ENCODE measurements at places on chromosomes 1 and 21.

GRCh38 chr1:2635361-2636010, 2.7 kb upstream of the MMEL1 start:
- no peak for DNase-seq

DNA sequence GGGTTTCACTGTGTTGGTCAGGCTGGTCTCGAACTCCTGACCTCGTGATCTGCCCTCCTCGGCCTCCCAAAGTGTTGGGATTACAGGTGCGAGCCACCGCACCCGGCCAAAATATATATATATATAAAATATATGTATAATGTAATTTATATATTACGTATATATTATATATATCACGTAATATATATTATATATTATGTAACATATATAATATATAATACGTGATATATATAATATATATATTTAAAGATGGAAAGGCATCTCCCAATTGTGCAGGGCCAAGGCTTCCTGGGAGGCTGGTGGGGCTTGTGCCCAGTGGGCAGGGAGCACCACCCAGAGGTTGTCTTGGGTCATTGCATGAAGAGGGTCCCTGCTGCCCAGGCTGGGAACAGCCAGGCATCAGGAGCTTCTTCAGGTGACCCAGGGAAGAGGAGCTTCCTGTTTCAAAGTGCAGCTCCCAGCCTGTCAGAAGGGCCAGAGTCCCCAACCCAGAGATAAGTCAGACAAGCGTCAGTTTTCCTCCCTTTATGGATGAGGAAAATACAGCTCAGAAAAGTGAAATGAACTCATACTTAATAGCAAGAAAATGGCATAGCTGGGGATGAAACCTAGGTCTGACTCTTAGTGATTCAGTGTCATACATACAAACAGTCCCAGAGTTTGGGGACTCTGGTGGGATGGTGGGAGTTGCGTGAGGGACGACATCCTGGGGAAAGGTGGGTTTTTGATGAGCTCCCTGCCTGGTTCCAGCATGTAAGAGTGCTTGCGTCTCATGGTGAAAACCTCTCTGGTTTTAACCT, 12.0 kb downstream of the UBE2Q1 start:
- peak; percentile 29 for DNase-seq

DNA sequence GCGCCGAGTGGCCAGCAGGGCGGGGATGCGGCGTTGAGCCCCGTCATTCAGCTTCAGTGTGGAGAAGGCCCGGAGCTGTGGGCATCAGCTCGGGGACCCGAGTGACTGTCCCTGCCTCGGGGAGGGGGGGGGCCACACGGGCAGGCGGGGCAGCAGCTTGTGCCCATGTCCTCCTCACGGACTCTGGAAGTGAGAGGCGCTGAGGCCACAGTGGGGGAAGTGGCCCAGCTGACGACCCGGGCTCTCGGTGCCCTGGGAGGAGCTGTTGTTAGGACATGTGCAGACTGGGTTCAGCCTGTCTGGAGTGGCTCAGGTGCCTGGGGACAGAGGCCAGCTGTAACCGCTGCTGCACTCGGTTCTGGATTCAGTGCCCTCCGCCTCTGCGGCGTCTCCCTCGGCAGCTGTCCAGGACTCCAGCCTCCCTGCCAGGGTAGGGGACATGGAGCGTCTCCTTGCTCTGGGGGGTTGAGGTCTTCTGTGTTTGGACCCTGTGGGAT, 71.1 kb downstream of the SKI start:
- peak; percentile 41 for DNase-seq

GRCh38 chr1:153938996-153939395, 7.5 kb downstream of the DENND4B start:
- no peak for DNase-seq

DNA sequence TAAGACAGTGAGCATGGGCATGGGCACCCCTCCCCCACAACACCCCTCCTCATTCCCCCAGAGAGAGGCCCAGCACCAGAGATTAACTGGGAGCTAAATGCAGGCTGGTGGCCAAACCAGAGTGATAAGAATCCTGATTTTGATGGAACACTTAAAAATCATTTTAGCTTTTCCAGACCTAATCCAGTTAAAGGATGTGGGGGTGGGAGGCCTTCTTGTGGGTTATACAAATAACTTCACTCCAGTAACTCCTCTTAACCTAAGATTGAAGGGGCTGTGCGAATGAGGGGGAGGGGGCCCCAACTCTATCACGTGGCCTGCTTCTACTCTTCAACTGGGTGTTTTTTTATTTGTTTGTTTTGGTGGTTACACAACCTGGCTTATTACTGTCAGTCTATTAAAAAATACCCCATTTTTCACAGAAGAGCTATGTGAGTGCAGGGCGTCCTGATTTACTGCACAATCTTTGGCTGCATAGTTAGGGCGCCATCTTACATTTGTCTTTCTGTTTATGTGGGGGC, 398.1 kb upstream of the LYPLAL1 start:
- no peak for DNase-seq

DNA sequence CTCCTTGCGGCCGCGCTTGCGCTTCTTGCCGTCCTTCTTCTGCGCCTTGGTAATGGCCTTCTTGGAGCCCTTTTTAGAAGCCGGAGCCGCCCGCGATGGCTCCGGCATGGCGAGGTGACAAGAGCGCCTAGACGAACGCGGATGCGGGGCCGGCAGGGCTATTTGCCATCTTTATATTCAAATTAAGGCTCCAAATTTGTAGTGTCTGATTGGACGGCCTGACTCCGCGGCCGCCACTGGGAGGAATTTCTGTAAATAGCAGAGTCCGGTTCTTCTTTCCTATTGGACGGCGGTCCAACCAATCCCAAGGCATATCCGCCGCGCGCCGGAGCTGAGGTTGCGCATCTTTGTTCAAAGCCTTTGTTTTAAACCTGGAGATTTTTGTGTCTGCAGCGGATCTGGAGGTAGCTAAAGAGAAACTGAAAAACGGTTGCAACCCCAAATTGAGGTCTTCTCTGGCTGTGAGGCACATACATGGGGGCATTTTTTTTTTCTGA, 22.6 kb upstream of the RNF187 start:
- no peak for DNase-seq

GRCh38 chr1:77175230-77175844, 43.9 kb downstream of the PIGK start:
- peak; percentile 8 for DNase-seq

- DNase-seq: no peak
Observed at GRCh38 chr1:216015116-216015515, 408.1 kb downstream of the USH2A start.

GRCh38 chr1:221164951-221165838, 286.0 kb downstream of the HLX start:
- DNase-seq: no peak

GRCh38 chr1:62386351-62387121, 50.3 kb upstream of the USP1 start:
- DNase-seq: no peak

- DNase-seq: no peak
Observed at GRCh38 chr1:117112047-117112717, 9.4 kb downstream of the TRIM45 start.

DNA sequence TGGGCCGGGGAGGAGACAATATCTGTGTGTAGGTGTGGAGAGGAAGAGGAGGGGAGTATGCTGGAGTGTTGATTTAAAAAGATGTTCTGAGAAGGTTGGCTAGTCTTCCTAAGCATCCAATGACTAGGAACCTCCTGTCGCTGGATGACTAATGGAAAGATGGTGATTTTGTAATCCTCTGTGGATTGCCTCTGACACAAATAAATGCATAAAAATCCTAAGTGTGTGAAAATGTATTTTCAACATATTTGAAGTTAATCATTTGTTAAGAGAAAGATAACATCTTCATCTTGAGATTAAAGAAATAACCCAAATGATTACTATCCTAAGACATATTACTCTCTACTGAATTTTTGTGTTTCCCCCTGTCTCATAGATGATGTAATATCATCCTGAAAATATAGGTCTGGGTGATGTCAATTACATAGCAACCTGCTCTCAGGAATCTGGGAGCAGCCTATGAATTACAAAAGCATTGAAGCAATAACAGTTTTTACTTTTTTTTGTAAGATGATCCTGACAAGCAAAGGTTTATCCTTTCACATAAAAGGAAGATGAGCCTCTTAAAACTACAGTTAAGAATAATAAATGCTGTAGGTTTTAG, 220.5 kb upstream of the MAP1LC3C start:
- no peak for DNase-seq

DNA sequence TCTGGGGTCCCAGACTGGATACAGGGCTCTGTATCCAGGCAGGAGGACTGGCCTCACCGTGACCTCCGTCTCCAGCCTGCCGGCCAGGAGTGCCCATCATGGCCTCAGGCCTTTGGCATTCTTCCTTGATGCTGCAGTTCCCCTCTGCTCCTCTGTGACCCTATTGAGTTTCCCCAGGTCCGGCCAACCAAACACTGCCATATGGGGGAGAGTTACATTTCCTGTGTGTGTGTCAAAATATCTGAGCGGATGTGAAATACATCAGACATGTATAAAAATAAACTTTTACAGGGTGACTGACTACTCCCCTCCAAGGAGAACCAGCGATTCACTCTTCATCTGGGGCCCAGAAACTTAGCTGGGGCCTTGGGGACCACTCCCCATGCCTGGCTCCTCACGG, 10.2 kb upstream of the UBL4B start:
- peak; percentile 36 for DNase-seq

DNA sequence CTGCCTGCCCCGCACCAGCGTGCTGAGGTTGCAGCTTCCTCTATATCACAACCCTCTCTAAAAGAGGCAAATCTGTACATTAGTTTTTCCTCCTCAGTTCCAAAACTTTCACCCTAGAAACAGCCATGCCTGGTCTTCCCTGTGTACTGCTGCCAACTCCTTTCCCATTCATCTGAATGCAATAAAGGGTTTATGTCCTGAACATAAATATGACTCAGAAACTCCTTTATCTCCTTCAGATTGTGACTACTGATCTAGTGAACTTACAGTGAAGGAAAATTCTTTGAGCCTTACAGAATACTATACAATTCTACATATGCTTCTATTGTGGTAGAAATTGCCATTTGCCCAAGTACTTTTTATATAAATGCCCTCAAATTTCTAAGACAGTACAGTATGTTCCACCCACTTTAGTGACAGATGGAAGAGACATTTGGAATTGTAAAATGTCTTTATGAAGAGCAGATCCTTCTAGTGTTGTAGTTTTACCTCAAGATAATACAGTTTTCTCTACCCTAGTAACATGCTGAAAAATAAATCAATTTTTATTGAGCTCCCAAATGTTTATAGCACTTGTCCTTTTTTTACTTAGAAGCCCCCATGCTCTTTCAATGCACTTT, 345.1 kb upstream of the SNX7 start:
- DNase-seq: no peak

DNA sequence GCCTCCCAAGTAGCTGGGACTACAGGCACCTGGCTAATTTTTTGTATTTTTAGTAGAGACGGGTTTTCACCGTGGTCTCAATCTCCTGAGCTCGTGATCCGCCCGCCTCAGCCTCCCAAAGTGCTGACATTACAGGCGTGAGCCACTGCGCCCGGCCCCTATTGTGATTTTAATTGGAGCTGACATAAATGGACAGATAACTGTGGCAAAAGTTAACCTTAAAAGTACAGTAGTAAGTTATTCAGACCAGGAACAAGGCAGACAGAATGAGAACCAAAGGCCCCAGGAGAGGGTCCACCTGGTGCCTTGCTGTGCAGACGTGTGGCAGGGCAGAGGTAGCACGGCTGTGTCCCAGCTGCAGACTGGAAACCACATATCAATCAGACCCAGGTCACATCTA, 11.0 kb downstream of the TMEM201 start:
- no peak for DNase-seq

- no peak for DNase-seq
Observed at GRCh38 chr21:45949928-45950739, 31.4 kb upstream of the COL6A1 start.

DNA sequence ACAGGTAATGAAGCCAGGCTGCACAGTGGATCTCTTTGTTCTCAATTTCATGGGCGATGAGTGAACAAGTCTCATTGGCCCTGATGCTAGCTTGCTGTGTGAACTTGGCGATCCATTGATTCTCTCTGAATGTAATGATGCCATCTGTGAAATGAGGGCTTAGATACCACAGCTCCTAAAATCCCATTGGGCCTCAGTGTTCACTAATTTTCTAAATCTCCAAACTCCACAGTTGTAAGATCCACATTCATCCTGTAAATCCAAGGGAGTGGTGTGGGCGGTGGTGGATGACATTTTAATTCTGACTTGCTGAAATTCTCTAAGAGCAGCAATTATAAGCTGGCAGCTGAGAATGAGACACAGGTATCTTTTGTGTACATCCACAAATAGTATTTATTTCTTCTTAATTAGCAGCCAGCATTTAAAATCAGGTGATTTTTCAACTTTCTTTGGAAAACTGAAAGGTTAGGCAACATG, 9.6 kb upstream of the ACTL8 start:
- DNase-seq: no peak

- DNase-seq: no peak
Observed at GRCh38 chr1:193321242-193321840, 134.9 kb upstream of the B3GALT2 start.

DNA sequence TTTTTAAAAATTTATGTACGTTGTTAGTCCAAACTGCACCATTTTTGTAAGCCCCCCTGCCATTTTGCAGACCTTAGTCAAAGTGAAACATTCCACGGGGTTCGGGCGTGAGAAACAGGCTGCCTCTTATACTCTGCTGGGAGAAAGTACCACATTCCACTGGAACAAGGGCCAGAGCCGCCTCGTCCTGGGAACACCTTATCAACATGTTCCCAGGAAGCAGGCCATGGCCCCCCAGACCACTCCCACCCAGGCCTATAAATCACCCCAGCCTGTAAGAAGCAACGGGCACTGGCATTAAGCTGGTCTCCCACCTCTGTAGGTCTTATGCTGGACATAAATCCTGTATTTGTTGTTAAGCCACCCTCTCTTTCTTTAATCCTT, 854 bp upstream of the ZRANB2 start:
- no peak for DNase-seq

GRCh38 chr1:203101813-203102634, 16.2 kb upstream of the MYOG start:
- DNase-seq: peak; percentile 86

- DNase-seq: no peak
Observed at GRCh38 chr1:25145775-25146393, 86.4 kb downstream of the SYF2 start.

GRCh38 chr21:46489800-46490199, 31.1 kb downstream of the DIP2A start:
- DNase-seq: no peak

- DNase-seq: no peak
Observed at GRCh38 chr1:202505356-202505755, 156.9 kb downstream of the PPP1R12B start.

- DNase-seq: peak; percentile 47
Observed at GRCh38 chr1:193592317-193592716, 405.9 kb upstream of the B3GALT2 start.

GRCh38 chr21:32423320-32424190, 11.0 kb downstream of the EVA1C start:
- no peak for DNase-seq

GRCh38 chr1:163275222-163275621, 46.5 kb upstream of the NUF2 start:
- DNase-seq: no peak
